MCF 10A (cell line): ENCODE measurements at places on chromosomes 1 and 21. TPM values are rescaled to one million over a fixed set of nuclear protein-coding genes. Genes with fewer than 3 reads are reported as not detected.

DNA sequence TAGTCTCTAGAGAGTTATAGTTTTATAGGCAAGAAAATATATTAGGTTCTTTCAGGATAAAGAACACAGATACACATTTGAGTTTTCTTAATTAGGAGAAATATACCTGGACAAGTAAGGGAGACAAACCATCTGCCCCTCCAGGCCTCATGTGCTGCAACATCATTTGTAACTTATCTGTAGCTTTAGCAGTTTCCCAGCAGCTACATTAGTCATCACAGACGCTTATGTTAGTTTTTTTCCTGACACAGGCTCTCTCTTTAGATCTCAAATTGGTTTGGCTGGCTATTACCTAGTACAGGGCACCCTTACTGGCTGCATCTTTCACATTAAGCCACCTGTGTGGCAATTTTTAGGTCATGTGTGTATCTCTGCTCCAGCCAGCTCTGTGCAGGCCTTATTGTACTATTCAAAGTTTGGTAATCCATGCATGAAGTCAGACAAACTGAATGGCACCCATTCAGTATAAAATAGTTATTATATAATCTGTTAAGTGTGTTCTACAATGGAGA, 25.9 kb downstream of the GNPAT start:
- H3K4me1 ChIP-seq: no peaks in the 10 kb centered on the region
- H3K36me3 ChIP-seq: peaks cover 84% of the 10 kb centered on the region
- H3K27me3 ChIP-seq: no peaks in the 10 kb centered on the region
- H3K4me3 ChIP-seq: no peak overlapping the region

DNA sequence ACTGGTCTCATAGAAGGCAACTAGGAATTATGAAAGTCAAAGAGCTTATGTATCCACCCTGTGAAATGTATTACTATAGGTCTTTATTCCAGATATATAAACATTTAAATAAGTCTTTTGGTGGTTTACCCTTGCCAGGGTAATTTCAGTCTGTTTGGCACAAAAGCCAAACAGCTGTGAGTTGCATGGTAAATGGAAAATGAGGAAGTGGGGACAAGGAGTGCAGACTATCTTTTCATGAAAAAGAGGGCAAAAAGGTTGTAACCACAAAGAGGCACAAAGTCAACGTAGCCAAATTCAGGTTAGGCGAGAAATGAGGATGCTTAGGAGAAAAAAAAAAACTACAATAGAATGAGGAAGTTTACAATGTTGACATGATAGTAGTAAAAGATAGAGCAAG, 492.3 kb upstream of the PRMT6 start:
- no peak overlapping the region for H3K4me3 ChIP-seq
- H3K36me3 ChIP-seq: no peaks in the 10 kb centered on the region
- peaks cover 6% of the 10 kb centered on the region for H3K4me1 ChIP-seq

- H3K4me3 ChIP-seq: no peak overlapping the region
- H3K27ac ChIP-seq: no peak overlapping the region
- no peaks in the 10 kb centered on the region for H3K27me3 ChIP-seq
- DNase-seq: no peak
- no peaks in the 10 kb centered on the region for H3K36me3 ChIP-seq
These were observed 68.6 kb downstream of the NOS1AP start for GRCh38 chr1:162138112-162138511.

DNA sequence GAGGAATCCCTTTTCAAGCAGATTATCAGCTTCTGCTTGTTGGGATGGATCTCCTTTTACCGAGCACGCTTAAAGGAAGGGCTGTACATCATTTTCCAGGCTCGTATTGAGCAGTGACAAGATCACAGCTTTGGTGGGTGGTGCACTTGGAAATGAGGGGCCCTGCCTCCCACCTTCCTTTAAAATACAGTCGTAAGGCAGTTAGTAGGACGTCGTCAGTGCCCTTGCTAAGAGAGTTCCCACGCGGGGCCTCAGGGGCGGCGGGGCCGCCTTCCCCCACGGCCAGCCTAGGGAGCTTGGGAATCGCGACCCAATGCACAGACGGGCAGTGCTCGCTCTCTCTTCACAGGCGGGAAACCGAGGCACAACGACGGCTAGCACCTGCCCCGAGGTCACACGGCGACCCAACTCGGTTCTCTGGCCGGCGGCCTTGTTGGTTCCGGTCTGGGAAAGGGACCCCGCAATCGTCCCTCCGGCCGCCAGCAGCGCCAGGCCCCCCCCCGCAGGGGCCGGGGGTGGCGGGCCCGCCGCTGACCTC, 58.6 kb downstream of the H3-3A start:
- no peak overlapping the region for H3K27ac ChIP-seq
- no peak for DNase-seq
- H3K27me3 ChIP-seq: no peaks in the 10 kb centered on the region
- peak overlapping the region; percentile 65 for H3K4me3 ChIP-seq

DNA sequence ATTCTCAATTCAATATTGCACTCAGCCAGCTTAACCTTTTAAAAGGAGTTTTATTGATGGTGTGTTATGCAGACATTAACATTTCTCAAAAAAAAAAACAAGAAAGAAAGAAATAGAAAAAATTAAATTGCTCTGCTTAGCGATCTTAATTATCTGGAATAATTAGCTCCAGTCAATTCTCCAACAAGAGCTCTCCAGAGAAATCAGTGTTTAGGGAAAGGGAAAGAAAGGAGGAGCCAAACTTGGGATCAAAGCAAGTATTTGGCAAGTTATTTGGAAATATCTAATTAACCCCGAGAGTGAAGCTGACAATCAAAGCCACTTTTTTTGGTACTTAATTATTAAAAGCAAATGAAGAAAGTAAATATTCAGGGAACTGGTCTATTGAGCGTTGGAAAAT, 60.7 kb upstream of the CAMK1G start:
- H3K27me3 ChIP-seq: no peaks in the 10 kb centered on the region
- no peak overlapping the region for H3K4me3 ChIP-seq
- no peak overlapping the region for H3K27ac ChIP-seq
- H3K36me3 ChIP-seq: no peaks in the 10 kb centered on the region
- peaks cover 16% of the 10 kb centered on the region for H3K4me1 ChIP-seq

DNA sequence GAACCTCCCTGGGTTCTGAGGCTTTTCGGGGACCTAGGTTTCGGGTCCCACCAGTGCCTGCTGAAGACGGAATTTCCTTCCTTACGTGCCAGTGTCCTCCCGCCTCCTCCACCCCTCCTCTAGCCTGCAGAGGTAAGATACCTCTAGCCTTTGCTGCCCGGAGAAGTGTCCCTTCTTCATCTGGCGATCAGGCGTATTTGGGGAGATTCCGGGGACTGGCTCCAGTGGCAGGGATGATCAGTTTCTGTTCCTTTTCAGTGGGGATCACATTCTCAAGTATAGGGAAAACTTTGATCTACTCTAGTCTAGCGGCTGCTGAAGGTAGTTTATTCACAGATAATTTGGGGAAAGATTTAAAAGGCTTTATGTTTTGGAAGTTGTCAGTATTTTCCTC, 674 bp downstream of the CEP350 start:
- DNase-seq: no peak
- H3K27ac ChIP-seq: peak overlapping the region; percentile 87
- H3K27me3 ChIP-seq: no peaks in the 10 kb centered on the region
- H3K4me3 ChIP-seq: peak overlapping the region; percentile 84
- peaks cover 6% of the 10 kb centered on the region for H3K36me3 ChIP-seq

The CD53 gene
- not detected in 2 replicates for total RNA-seq
